Left ventricle myocardium superior (tissue), 1 donor: ENCODE measurements at places on chromosomes 11 and 22. TPM values are rescaled to one million over a fixed set of nuclear protein-coding genes. Genes with fewer than 3 reads are reported as not detected.

GRCh38 chr11:76918941-76919386, 58.2 kb downstream of the ACER3 start:
- no peak for DNase-seq

DNA sequence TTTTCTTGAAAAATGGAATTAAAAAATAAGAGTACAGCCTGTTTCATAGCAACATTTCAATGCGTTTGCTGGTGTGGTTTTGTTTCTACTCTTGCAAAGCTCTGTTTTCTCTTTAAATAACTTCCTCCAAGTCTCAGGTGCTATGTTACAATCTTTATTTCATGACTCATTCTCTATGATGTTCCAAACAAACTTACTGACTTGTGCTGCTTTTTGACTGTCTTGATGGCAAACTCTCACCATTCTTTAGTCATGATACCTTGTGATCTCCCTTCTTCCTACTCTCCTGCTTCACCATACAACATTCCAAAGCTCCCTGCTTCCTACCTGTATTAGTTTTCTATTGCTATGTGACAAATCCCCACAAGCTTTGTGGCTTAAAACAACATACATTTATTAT, 166.1 kb downstream of the C11orf91 start:
- no peak for DNase-seq

DNA sequence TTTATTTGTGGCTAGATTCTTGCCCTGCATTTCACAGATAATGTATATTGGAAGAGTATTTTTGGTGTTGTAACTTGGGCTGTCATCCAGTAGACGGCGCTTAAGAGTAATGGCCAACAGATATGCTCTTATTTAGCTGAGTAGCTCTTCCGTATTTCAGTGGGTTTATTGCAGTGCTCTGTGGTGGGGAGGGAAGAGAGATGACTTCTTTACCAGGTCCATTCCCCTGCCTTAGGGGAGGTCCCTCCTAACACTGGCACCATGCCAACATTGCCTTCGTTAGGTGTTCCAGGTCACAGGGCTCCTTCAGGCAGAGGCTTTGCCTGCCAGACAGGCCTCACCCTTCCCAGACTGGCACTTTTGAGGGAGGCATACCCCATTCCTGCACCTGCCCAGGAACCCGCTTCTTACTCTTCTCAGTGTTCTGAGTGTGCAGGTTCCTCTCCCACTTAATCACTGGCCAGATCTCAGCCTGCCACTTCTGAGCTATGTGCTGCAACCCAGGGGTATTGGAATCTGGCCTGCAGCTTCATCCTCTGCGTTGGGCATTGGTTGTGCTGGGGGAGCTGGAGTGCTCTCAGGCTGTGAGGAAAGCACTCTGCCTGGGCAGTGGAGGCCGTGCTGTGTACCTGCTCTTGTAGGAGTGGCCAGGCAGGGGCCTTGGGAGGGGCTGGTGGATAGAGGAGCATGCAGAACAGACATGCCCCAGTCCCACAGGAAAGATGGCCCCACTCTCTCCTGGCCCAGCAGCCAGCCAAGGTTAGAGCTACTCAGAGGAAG, 29.4 kb upstream of the SLN start:
- DNase-seq: no peak

DNA sequence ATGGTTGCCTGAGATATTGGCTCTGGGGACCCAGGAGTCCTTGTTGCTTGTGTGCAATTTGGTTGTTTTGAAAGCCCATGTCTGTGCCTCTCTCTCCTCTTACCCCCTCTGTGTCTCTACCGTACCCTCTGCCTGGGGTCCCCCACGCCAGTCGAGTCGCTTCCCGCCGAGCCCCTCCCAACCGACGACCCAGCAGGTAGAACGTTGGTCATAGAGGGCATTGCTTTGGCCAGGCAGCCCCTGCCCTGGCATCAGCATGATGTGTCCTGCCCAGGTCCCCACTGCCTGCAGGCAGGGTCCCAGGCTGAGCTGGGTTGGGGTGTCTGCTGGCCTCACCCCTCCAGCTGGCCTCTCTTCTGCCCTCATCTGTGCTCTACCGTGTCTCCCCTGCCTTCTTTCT, 35.0 kb downstream of the TREH start:
- peak; percentile 25 for DNase-seq

GRCh38 chr11:130826572-130826971, 89.7 kb downstream of the SNX19 start:
- DNase-seq: no peak

GRCh38 chr11:46350695-46351094, 3.4 kb downstream of the DGKZ start:
- no peak for DNase-seq

DNA sequence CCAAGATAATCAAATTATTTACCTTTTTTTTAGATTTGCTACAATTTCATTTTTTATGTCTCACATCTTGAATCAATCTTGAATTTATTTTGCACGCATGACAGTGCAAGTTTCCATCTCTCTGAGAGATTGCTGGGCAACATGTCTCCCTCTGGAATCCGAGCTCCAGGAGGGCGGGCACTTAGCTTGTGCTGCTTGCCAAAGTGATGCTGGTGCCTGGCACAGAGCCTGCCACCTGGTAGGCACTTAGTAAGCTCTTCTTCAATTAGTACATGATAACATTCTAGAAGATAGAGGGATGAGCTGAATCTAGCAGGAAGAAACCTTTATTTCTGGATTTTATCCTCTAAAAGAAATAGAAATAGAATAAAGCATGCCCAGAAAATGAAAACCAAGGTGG, 27.5 kb upstream of the OR9I1 start:
- DNase-seq: no peak

- DNase-seq: no peak
Observed at GRCh38 chr11:21472261-21472660, 720.6 kb upstream of the ANO5 start.

GRCh38 chr11:69682221-69682620, 7.1 kb upstream of the LTO1 start:
- DNase-seq: no peak

DNA sequence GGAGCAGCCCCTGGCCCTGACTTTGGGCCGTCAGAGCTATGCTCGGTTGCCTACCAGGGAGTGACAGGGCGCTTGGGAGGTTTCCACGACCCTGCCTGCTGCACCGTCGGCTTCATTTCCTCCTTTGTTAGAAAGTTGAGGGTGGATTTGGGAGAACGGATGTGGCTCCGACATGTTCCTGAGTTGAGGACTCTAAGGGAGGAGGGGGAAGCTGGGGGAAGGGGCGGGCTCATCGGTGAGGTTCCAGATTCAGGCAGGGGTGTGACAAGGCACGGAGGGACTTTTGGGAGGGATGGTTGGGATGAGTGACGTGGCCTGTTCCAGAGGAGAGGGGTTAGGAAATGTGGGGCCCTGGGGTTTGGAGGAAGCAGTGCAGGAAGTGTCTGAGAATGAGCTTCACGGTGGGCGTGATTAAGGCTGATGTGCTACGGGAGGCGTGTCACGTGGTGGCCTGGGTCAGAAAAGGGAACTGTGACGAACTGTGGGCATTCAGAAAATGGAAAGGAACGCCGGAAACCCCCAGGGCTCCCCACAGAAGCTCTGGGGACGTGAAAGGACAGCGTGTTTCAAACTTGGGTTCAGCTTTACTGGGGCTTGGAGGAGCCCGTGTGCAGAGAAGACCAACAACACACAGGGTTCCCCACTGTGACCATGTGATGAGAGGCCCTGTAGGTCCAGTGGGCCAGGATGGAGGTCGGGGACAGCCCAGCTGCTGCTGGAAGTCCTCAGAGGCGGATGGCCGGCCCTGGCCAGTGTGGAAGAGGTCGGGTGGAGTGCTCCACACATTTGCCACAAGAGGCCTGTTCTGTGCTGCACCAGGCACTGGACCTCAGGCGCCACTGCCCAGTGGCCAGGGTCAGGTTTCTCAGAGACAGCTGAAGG, 2.8 kb downstream of the PARVB start:
- DNase-seq: peak; percentile 80

DNA sequence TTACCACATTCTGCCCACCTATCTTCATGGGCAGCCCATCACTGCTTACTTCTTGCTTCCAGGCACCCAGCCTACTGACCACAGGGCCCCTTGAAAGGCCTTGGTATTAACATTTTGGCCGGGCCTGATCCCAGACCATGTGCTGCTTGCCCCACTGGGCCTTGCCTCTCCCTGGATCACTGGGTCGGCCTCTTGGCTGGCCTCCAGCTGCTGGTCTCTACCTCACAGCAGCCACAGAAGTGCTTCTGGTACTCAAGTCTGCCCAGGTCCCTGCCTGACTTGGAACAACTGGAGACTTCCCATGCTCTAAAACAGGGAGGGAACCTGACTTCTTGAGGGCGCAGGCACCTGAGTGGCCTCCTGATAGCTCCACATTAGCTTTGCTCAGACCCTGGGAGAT, 63.6 kb downstream of the THAP12 start:
- no peak for DNase-seq

Gene TSSK2
- not detected for total RNA-seq

Gene CD3G
- 0.27 TPM for total RNA-seq
